ENCODE measurements at places on chromosomes 12 and 14.

- H3K27me3 ChIP-seq: peaks cover 7% of the 10 kb centered on the region
- no peaks in the 10 kb centered on the region for H3K36me3 ChIP-seq
- H3K4me1 ChIP-seq: no peaks in the 10 kb centered on the region
Observed at GRCh38 chr12:85865890-85866289, 8.2 kb upstream of the NTS start.

DNA sequence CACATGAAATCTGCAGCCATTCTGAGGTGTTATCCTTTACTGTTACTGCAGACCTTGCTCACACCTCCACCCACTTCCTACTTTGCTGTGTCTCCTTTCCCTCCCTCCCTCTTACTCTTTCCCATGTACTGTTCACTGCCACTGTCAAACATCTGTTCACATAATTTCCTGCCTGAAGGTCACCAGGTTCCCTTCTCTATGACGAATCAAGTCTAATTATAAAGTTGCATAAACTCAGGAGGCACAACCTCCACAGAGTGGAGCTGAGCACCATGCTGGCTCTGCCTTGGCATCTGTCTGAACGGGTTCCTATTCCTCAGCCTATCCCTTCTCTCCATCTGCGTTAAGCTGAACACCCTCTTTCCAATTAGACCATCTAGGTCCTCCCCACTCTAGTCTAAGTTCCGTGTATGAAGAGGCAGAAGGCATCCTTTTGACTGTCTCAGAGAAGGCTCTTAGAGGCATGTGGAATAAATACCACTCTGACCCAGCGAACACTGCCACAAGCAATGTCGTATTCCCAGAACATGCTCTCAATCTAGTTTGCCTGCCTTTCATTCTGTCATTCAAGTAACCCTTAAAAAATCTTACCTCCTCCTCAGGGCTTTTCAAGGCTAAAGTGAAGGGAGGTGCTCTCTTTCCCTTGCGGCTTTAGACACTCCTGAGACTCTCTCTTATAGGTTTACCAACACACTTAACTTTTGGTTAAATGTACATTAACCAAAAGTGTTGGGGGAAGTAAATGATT is 48.7 kb downstream of the ACADS start:
- H3K4me3 ChIP-seq: no peak overlapping the region
- H3K27me3 ChIP-seq: peaks cover 19% of the 10 kb centered on the region
- no peak overlapping the region for H3K27ac ChIP-seq
- DNase-seq: no peak

DNA sequence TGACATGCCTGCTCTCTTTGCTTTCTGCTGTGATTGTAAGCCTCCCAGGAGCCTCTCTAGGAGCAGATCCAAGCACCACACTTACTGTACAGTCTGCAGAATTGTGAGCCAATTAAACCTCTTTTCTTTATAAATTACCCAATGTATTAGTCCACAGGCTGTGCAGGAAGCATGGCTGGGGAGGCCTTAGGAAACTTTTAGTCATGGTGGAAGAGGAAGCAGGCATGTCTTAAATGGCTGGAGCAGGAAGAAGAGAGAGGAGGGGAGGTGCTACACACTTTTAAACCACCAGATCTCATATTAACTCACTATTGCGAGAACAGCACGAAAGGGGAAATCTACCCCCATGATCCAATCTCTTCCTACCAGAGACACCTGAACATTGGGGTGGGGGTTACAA is 108.9 kb downstream of the DERA start:
- H3K36me3 ChIP-seq: peaks cover 71% of the 10 kb centered on the region
- no peak overlapping the region for H3K4me3 ChIP-seq
- peak overlapping the region; percentile 78 for H3K27ac ChIP-seq
- H3K4me1 ChIP-seq: no peaks in the 10 kb centered on the region
- H3K27me3 ChIP-seq: no peaks in the 10 kb centered on the region

- H3K27me3 ChIP-seq: peaks cover 39% of the 10 kb centered on the region
- H3K4me1 ChIP-seq: no peaks in the 10 kb centered on the region
- DNase-seq: no peak
- H3K4me3 ChIP-seq: no peak overlapping the region
Observed at GRCh38 chr14:57519043-57519442, 25.4 kb upstream of the CCDC198 start.

DNA sequence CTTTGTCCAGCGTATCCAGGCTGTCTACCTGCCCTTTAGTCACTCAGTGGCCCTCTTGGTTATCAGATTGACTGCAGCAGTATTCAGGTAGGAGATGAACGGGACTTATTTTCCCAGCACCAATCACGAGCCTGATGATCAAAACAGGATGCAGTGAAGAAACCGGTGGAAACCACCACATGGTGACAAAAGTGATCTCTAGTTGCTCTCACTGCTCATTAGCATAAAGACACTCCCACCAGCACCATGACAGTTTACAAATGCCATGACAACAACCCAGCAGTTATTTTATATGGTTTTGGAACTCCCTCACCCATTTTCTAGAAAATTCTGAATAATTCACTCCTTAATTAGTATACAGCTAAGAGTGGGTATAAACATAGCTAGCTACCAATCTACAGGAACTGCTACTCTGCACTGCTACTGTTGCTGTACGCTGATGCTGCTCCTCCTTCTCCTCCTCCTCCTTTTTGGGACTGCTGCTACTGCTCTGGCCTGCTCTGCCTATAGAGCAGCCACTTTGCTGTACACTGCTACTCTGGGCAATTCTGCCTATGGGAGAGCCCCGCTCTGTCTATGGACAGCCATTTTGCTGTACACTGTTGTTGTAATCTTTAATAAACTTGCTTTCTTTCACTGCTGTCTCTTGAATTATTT is 142.5 kb upstream of the SSTR1 start:
- no peaks in the 10 kb centered on the region for H3K36me3 ChIP-seq
- DNase-seq: no peak
- no peaks in the 10 kb centered on the region for H3K4me1 ChIP-seq
- H3K27me3 ChIP-seq: no peaks in the 10 kb centered on the region
- H3K4me3 ChIP-seq: no peak overlapping the region
- no peak overlapping the region for H3K27ac ChIP-seq

GRCh38 chr12:125081427-125081826 is 16.2 kb downstream of the AACS start:
- DNase-seq: no peak
- H3K27me3 ChIP-seq: no peaks in the 10 kb centered on the region
- H3K4me1 ChIP-seq: peaks cover 3% of the 10 kb centered on the region

- H3K27ac ChIP-seq: no peak overlapping the region
- no peak overlapping the region for H3K4me3 ChIP-seq
- no peak for DNase-seq
Observed at GRCh38 chr12:115257791-115258190, 573.8 kb upstream of the TBX3 start.

- H3K27ac ChIP-seq: no peak overlapping the region
- peaks cover 3% of the 10 kb centered on the region for H3K27me3 ChIP-seq
- no peaks in the 10 kb centered on the region for H3K4me1 ChIP-seq
Observed at GRCh38 chr14:96164861-96165490, 39.7 kb upstream of the BDKRB2 start.

DNA sequence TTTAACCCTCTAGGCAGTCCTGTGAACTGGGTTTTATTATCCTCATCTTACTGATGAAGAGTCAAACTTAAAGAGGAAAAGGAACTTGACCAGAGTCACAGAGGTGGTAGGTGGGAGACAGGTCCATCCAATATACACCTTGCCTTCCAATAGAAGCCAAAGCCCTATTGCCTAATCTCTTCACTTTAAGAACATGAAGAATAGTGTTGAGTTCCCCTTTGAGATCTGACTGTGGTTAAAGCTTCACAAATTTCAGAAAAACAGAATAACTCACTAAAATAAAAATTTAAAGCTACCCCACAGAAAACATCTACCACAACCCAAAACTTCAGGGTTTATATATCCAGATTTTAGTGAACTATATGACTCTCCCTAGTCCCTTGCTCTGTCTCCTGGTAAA is 115.4 kb downstream of the ETV6 start:
- no peak overlapping the region for H3K27ac ChIP-seq
- no peak overlapping the region for H3K4me3 ChIP-seq
- no peak for DNase-seq
- no peaks in the 10 kb centered on the region for H3K27me3 ChIP-seq
- no peaks in the 10 kb centered on the region for H3K36me3 ChIP-seq
- peaks cover 35% of the 10 kb centered on the region for H3K4me1 ChIP-seq

DNA sequence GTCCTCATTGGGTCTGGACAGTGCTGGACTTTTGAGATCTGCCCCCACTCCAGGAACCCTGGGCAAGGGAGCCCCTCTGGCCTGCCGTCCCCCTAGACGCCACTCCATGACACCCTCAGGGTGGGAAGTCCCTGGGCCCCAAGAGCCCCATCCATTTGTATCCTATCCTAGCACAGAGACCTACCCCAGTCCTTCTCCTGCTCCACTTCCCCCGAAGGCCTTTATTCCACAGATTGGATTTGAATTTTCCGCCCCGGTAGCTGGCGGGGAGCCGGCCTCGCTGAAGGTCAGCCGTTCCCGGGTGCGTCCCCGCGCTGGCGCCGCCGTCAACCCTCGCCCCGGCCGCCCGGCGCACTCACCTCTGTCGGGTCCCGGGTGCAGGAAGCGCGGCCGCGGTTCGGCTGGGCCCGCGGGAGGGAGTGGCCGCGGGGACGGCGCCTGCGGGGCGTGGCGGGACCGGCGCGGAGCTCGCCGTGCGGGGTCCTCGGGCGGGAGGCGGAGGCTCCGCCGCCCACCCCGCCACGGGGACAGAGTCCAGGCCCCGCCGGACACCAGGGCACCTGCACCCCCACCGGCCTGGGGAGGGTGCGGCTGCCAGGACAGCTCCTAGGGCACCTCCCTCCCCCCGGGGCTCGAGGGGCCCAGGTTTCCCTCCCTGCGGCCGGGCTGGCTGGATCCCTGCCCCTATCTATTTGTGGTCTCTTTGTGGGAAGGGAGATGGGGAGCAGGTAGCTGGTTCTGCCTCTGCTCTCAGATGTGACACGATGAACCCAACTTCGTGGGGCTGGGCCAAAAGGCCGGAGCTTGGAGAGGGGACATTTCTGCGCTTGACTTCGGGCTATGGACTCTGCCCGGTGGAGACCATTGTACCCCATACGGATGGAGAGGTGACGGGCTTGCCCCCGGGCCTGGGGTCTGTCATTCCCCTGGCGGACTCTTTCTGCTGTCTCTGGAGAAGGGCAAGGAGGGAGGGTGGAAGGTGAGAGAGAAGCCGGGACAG is 19.9 kb upstream of the GPR68 start:
- H3K27ac ChIP-seq: no peak overlapping the region
- no peaks in the 10 kb centered on the region for H3K36me3 ChIP-seq
- H3K4me1 ChIP-seq: peaks cover 12% of the 10 kb centered on the region
- peak overlapping the region; percentile 70 for H3K4me3 ChIP-seq
- peaks cover 47% of the 10 kb centered on the region for H3K27me3 ChIP-seq

All from neural crest cell (in vitro differentiated cells).